ENCODE measurements at places on chromosomes 1 and 21.

DNA sequence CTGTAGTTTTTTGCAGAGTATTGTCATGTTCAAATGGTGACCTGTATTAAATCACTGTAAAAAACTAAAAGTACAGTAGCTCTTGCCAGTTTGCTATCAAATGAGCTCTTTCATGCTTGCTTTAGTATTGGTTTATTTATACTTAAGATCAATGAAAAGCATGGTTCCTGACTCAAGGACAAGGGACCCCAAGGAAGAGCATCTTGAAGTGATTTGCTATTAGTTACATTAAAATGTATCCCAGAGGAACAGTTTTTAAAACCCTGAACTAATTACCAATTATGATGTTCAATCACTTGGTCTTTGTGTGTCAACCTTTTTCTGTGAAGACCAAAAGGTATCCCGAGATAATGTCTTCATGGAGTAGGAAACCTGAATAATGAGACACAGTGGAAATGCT, at the start of gene OR13G1:
TSS of gene OR13G1 (minus strand) at position 101 of the 400 bp plus-strand sequence. CDS start 6,698 bp downstream, outside the sequence.
- DNase-seq = no peak

GRCh38 chr1:100583827-100584226, 45.9 kb downstream of the GPR88 start:
- DNase-seq = no peak

- no peak for DNase-seq
Observed at GRCh38 chr1:41582351-41582750, 97.9 kb upstream of the EDN2 start.

DNA sequence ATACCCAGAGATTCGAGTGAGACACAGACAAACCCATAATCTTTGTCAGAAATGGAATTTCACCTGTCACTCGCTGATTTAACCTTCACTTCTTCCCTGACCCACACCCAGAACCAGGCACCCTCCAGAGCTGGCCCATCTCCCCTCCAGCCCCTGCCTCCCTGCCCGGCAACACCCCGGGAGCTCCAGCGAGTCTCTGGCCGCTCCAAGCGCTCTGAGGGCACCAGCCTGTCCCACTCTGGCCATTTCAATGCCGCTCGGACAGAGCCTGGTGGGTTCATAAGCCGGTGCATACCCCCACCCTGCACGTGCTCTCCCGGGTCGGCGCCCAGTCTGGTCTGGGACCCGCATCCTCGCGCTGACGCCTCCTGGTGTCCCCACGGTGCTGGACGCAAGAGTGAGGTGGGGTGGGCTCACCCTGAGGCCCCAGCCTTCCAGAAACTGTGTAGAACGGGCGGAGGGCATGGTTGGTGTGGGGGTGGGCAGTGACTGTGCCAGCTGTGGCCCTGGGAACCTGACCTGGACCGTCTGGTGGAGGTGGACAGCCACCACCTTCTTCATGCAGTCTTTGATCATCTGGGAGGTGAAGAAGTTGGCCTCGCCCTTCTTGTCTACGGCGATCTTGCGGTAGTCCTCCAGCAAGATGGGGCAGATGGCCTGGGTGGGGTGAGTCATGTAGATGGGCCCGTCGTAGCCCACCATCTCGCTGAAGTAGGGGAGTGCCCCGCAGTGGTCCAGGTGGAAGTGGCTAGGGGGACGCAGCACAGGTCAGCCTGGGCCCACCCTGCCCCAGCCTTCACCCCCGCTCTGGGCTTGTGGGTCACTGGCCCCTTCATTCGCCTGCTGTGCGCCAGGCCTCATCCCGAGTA, 5.4 kb downstream of the INTS11 start:
- no peak for DNase-seq

DNA sequence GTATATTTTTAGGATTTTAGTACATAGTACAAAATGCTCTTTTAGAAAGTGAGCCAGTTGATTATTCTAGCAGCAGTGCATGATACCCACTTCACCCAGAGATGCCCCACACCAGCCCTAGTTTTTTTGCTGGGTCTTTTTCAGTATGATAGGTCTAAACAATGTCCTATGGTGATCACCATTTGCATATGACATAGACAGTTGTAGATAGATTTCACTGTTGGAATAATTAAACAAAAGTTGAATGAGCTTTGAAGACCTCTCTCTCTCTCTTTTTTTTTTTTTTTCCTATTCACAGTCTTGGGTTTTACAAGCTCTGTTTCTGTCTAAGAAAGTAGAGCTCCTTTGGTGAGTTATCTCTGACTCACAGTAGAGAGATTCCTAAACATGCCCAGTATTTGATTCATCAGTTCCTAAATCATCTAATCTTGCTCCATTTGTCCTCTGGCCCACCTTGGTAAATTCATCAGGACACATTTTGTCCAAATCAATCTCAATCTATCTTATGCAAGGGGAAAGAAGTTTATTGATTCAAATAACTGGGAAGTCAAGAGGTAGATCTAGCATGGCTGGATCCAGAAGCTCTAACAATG, 44.7 kb upstream of the VAV3 start:
- no peak for DNase-seq

- DNase-seq = no peak
Observed at GRCh38 chr1:246640747-246641146, 74.5 kb downstream of the CNST start.

All from Caki2 (cell line).